ENCODE measurements at places on chromosomes 16 and 17. TPM values are rescaled to one million over a fixed set of nuclear protein-coding genes. Genes with fewer than 3 reads are reported as not detected.

DNA sequence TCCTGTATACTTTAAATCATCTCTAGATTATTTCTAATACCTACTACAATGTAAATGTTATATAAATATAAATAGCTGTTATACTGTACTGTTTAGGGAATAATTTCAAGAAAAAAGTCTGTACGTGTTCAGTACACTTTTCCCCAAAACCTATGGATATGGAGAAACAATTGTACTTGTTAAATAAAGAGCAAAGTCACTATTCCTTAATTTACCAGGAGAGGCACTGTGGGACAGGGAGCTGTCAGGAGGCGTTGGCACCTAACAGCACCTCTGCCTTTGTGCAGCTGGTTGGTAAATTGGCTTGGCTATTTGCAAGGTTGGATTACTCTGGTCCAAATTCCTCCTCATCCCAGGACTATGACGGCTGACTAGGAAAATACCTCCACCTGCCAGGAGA lies 28.0 kb downstream of the CRHR1 start:
- DNase-seq = no peak

- DNase-seq = no peak
Observed at GRCh38 chr17:72142614-72143013, 21.8 kb downstream of the SOX9 start.

Gene GAST
- total RNA-seq = not detected

- DNase-seq = no peak
Observed at GRCh38 chr16:86611525-86611855, 33.1 kb downstream of the FOXL1 start.

- DNase-seq = peak; percentile 95
Observed at GRCh38 chr16:55478827-55479429, at the start of gene MMP2. TSS of gene MMP2 (plus strand) at chr16:55479198. CDS start at chr16:55479480, 282 bp downstream.

DNA sequence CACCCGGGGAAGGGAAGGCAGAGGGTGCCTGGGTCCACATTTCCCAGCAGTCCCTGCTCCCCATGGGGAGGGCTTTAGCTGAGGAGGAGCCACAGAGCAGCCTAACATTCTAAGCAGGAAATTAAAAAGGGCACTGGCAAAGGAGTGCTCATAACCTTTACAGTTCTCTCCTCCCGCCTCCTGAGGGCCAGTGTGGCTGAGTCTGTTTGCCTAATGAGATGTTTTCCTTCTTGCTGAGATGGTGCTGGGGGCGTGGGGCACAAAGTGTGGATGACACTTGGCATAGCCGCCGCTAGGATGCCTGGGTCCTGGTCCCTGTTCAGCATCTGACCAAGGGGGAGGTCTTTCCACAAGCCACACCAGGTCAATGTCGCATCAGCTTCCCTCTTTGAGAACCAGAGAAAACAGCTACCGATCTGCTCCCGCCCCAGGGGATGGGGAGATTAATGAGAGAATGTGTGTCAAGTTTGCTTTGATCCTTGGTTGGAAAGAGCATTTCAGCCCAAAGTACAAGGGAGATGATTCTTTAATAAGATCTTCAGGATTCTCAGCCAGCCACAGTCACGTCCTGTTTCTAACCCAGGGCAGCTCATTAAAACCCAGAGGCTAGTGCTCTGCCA lies 5.8 kb downstream of the KIF18B start:
- DNase-seq = no peak

Gene NDUFAB1
- 76.6 TPM for total RNA-seq

DNA sequence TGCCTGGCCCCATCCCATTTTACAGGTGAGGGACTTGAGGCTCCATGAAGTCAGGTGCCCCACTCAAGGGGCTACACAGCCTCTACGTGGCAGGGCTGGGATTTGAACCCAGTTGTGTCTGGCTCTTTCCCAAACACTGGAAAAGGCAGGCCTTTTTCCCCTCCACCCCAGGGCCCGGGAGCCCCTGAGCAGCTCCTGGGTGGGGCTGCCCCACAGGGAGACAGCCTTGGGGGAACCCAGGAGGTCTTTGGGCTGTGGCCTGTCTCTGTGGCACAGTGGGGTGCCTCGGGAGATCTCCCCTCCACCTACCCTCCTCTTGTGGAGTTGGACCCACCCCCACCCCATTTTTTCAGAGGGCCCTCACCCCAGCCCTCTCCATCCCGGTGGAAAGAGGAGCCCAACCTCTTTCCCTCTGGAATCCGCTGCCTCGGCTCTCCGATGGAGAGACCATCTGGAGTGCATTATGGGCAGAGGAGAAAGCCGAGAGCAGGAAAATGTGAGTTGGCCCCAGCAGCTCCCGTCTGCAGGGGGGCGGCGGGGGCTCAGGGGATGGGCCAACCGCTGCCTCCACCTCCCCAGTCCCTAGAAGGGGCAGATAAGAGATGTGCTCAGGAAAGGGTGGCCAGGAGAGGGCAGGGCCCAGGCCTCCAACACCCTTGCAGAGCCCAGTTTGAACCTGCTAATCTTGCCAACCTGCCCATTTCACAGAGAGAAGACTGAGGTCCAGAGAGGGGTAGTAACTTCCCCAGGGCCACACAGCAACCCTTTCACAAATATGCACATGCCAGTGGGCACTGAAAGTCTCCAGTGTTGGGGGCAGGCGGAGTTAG lies 15.4 kb upstream of the TMEM92 start:
- DNase-seq = peak; percentile 80

DNA sequence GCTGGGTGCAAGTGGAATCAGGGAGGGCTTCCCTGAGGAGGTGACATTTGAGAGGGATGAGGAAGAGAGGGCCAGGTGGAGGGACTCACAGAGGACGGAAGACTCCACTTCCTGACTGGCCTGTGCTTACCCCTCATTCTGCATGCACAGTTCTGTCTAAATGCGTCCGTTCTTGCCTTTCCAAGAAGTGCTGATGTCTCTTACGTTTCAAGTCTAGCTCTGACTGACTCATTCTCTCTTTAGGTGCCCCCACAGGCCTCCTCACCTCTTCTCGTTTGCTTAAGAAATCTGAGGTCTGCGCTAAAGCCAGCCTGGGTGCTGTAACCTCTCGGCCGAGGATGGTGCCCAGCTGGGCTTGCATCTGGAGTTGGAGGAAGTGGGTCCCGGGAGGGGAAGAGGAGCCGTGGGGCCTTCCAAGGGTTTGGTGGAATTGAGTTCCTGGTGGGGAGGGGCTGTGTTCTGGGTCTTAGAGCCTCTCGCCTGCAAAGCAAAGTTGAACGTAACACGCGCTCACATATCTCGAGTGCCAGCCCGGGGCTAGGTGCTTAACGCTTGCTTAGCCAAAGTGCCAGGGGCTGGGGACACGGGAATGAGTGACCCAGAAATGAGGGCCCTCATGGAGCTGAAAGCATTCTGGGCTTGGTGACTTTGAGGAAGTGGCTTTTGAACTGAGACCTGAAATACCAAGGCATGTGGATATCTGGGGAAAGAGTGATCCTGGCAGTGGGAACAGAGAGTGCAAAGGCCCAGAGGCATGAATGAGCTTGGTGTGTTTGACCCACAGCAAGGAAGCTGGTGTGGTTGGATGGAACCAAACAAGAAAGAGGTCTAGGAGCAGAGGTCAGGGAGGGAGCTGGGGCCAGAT lies 4.8 kb downstream of the IL4R start:
- DNase-seq = no peak

DNA sequence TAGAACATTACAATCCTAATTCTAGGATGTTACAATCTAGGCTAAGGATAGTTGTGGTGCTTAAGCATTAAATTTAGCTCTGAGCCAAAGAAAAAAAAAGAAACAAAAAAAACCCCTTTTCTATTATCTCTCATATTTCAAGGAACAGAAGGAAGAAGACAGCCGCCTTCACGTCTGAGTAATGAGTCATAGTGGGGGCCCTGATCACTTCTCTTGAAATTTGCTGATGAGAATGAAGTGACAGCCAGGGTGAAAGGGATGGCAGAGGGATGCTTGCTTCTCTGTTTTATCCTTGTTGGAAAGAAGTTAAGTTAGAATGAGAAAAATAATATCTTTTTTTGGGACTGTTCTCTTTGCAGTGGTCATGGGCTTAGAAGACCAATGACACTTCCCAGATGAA lies 82.6 kb upstream of the MPHOSPH6 start:
- no peak for DNase-seq

Gene NHLRC4
- total RNA-seq = 1.7 TPM

GRCh38 chr17:38336838-38337237 lies 6.9 kb downstream of the GPR179 start:
- DNase-seq = no peak

DNA sequence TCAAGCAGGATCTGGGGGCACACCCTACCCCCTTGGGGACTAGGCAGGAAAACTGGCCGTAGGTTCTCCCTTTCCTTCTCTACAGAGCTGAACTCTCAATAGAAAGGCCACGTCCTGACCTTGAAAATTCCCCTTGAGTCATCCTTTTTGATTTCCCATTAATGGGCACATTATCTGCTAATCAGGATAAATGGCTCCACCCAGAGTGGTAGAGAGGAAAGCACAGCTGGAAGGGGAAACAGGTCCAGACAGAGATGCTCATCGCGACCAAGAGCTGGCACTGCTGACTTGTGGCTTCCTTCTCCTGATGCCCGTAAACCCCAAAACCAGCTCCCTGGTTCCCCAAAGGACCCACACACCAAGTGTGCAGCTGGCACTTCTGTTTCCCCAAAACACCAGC lies 206.5 kb upstream of the CDH5 start:
- no peak for DNase-seq

GRCh38 chr17:60601447-60602384 lies 1.7 kb downstream of the PPM1D start:
- no peak for DNase-seq

Gene OR3A3
- not detected for total RNA-seq

Gene OMG
- total RNA-seq = 0.66 TPM

Gene PTX4
- total RNA-seq = not detected

Measured in esophagus muscularis mucosa (tissue), 4 donors.